ENCODE measurements at places on chromosomes 12 and 14.

- no peak for DNase-seq
Observed at GRCh38 chr12:11744410-11744801, 94.9 kb downstream of the ETV6 start.

DNA sequence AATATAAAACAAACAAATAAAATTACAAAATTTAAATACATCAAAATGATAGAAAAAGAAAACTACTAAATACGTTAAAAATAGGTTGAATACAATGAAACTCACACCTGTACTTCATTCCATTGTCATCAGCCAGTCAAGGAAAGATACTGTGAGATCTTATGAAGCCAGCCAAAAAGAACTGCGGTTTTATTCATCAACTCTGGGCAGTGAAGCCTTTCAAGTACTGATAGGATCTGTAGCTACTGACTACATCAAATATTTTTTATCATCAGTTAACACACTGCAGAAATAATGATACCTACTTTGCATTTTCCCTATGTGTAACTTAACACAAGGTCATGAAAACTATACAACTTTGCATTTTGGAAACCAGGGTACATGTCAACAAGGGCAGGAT, 46.3 kb upstream of the FAR2 start:
- DNase-seq, result no peak

DNA sequence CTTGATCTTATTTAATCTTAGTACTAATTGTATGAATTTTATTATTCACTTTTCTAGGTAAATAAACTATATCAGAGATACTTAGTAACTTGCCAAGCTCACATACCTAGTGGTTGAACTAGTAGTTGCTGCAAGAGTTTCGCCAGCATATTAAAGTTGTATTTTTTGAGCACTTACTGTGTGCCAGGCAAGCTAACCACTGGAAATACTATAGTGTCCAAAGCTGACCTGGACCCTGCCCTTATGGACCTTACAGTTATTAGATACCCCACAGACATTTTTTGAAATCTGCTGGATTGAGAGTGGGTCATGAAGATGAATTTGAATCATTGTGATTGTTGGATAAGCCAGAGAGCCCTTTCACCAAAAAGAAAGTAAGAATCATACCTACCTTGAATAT, 125.0 kb downstream of the RAD51B start:
- DNase-seq, result no peak

DNA sequence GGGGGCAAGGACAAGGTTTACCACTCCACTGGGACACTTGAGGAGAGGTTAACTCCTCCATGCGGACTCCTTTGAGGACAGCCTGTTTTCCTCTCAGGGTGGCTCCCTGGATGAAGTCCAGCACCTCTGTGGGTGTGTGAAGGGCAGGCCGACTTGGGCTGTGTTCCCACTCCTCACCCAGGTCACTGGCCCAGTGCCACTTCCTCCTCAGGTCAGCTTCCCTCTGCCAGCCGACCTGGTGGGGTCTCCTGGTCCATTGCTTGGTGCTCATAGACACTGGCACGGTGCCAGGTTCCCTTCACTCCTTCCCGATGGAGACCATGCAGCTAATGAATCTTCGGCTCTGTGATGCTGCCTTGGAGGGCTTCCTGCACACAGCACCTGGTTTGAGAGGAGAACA, 146.4 kb upstream of the RTL1 start:
- no peak for DNase-seq

DNA sequence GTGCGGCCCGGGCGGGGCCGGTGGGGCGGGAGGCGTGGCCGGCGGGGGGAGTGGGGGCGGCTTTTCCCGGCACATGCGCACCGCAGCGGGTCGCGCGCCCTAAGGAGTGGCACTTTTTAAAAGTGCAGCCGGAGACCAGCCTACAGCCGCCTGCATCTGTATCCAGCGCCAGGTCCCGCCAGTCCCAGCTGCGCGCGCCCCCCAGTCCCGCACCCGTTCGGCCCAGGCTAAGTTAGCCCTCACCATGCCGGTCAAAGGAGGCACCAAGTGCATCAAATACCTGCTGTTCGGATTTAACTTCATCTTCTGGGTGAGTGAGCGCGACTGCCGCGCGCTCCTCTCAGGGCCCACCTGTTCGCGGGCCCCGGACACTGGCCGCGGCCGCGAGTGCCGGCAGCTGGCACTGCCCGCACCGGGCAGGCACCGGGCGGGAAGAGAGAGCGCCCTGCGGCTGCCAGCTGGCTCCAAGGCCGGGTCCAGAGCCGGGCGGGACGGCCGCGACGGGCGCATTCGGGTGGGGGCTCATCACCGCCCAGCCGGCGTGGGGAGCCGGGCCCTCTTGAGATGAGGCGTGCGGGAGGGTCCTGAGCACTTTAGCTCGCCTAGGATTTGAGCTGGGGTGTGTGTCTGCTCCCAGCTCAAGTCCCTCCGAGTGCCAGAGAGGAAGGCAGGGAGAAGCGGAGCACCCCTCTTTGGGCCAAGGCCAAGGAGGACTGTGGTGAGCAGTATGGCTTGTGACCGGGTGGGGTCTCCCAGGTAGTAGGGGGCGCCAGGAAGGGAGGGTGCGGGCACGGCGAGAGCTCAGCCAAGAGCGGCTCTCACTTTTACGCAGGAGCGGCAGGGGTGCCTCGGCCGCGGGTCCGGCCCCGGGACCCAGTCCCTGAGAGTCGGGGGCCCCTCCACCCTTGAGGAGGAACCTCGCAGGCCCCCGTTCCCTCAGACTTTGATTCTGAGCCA, at the start of gene CD9:
Gene CD9 (plus strand): TSS at position 145 of the 957 bp plus-strand sequence. CDS start 100 bp downstream, at position 245.
- DNase-seq, result peak; percentile 78

DNA sequence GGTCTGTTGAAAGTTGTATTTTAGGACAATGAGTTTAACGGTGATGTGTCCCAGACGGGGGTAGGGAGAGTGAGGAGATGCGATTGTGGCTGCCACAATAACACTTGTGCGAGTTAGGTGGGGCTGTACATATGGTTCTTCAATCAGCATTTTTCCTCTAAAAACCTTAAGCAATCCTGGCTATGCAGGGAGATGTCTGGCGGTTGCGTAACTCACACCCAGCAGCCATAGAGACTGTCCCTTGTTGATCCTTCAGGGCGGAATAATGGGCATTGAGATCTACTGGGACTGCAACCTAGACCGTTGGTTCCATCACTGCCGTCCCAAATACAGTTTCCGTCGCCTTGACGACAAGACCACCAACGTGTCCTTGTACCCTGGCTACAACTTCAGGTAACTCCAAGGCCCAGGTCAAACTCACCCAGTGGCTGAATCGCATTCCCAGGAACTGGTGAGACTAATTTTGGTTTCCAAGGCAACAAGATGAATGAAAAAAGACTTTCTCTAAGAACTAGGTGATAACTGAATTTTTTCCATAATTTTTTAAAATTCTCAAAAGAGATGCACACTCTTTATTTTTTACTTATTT, 34.6 kb downstream of the P2RX7 start:
- no peak for DNase-seq

- DNase-seq, result no peak
Observed at GRCh38 chr12:119334430-119335170, at the start of gene CCDC60. Gene CCDC60 (plus strand): TSS chr12:119334729. CDS start chr12:119335177, 448 bp downstream.

Measured in small intestine (tissue), 16 donors.